ENCODE measurements at places on chromosomes 3 and 15.

DNA sequence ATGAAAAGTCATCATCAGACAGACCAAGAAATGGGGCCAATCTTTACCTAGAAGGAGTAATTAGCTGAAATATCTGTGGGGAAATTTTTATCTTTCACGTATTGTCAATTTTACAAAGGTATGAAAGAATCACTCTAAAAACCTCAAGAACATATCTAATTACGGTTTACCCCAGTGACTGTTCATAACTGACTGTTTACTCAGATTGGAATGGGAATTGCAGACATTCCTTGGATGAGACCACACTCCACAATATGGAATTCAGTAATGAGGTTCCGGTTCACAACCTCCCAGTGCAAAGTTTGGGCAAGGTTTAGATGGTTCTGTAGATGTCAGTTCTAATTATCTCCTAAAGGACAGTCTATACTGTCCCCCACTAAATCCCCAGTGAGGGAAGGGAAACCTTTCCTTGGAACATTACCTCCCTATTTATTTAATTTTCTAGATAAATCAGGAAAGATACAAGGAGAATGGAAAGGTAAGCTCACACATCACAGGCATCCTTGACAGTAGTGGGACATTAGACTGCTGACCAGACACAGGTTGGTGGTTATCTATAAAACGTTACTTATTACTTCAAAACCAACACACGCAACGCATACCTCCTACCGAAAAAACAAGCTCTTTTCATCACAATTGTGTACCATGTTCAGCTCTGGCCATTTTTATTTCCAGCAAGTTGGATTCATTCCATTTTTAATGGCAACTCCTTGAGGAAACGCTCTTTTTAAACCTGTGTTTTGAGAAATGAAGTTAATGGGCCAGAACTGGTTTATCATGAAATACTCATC, 129.9 kb downstream of the RORA start:
- DNase-seq, result no peak

DNA sequence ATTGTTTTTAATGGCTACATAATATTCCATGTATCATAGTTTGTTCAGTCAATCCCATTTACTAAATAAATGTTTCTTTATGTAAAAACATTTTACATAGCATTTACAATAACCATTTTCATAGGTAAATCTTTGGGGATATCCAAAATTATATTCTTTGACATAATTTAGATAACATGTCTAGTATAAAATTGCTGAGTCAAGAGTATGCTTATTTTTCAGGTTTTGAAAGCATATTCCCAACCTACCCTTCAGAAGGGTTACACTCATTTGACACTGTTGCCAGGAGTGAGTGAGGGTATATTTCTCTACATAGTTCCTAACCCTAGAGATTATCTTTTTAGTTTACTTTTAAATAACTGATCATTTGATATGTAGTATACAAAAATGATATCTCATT, 84.6 kb upstream of the ADAMTSL3 start:
- DNase-seq, result no peak

- DNase-seq, result no peak
Observed at GRCh38 chr3:79202471-79203143, 565.2 kb downstream of the ROBO1 start.

DNA sequence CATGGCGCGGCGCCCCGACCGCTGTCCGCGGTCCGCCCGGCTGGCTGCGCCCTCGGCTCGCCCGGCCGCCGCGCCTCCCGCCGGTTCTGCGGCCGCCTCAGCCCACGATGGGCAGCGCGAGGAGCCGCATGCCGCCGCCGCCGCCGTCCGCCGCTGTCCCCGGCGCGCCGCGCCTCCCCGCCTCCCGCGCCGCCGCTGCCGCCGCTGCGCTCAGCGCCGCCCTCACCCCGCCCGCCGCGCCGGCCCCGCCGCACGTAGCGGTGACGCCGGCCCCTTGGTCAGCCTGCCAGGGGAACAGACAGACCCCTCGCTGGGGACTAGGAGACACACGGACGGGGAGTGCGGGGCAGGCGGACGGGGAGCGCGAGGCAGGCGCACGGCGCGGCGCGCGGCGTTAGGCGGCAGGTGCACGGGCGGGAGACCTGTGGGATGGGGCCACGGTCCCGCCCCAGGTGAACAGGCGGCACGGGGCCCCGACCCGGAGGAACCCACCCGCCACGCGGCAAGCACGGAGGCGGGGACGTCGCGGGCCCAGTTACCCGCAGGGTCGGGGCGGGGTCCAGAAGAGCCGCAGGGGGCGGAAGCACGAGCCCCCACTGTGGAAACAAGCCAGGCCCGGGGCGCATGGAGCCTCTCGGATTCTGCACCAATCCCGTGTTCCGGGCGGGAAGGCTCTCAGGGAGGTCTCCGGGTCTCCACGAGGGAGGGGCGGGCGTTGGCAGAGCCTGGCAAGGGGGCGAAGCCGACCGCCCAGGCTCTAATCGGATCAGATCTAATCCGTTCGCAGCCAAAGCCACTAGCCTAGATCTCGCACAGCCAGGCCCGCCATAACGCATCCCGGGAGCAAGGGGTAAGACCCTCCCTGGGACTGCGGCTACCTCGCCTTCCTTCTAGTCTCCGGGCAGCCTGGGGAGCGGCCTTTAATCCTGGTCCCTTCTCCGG, at the start of gene CSPG5:
Gene CSPG5, minus strand, starts transcription at position 175 of the 942 bp plus-strand sequence. Its CDS starts 172 bp downstream, at position 3.
- DNase-seq, result peak; percentile 38
